ENCODE measurements at places on chromosomes 2 and 18. TPM values are rescaled to one million over a fixed set of nuclear protein-coding genes. Genes with fewer than 3 reads are reported as not detected.
A peak's percentile ranks its signal among the peaks of the same experiment; 100 is the strongest.

- no peak for DNase-seq
- no peaks in the 10 kb centered on the region for H3K4me1 ChIP-seq
- no peak overlapping the region for H3K27ac ChIP-seq
- no peak overlapping the region for H3K4me3 ChIP-seq
Observed at GRCh38 chr2:204748286-204748685, 203.0 kb downstream of the PARD3B start.

The LIPG gene
- not detected for polyA plus RNA-seq

DNA sequence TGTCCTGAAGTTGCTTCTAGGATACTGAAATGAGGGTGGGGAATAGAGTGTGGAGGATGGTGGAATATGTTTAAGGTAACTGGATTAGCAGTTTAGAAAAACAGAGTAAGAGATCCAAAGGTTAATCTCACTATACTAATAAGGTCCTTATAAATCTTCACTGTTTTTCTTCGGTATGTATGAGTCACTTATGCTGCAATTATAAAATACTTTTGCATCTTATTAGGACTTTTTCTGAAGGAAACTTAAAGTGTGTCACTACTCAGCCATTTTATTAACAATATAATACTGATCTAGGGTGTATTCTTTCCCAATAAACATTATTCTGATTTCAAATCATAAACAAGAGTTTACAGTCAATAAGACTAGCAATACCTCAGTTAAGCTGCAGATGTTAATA lies 182.3 kb downstream of the ZNF521 start:
- DNase-seq, result no peak
- H3K4me1 ChIP-seq, result peaks cover 14% of the 10 kb centered on the region
- H3K36me3 ChIP-seq, result no peaks in the 10 kb centered on the region
- H3K4me3 ChIP-seq, result no peak overlapping the region

GRCh38 chr2:227320305-227321094 lies 4.6 kb upstream of the MFF start:
- no peaks in the 10 kb centered on the region for H3K36me3 ChIP-seq
- H3K4me3 ChIP-seq, result no peak overlapping the region
- DNase-seq, result no peak
- H3K27ac ChIP-seq, result no peak overlapping the region

DNA sequence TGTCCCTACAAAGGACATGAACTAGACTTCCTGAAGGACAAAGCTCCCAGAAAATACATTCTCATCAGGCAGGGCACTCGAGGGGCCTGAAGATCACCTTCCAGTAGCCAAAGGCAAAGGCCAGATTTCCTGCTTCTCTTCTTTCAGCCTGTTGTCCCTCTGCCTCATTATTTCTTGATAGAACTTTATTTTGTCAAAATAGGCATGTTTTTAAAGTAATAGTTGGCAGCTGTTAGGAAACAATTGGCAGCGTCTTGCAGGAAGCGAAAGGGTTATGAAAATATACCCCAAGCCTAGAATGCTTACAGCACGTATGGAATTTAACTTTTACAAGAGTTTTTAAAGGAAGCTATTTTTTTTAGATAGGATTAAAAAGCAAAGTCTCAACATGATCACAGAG lies 74.9 kb downstream of the LINC00305 start:
- H3K36me3 ChIP-seq, result peaks cover 3% of the 10 kb centered on the region
- no peaks in the 10 kb centered on the region for H3K4me1 ChIP-seq
- H3K4me3 ChIP-seq, result no peak overlapping the region
- H3K27me3 ChIP-seq, result peaks cover 1% of the 10 kb centered on the region
- no peak for DNase-seq

DNA sequence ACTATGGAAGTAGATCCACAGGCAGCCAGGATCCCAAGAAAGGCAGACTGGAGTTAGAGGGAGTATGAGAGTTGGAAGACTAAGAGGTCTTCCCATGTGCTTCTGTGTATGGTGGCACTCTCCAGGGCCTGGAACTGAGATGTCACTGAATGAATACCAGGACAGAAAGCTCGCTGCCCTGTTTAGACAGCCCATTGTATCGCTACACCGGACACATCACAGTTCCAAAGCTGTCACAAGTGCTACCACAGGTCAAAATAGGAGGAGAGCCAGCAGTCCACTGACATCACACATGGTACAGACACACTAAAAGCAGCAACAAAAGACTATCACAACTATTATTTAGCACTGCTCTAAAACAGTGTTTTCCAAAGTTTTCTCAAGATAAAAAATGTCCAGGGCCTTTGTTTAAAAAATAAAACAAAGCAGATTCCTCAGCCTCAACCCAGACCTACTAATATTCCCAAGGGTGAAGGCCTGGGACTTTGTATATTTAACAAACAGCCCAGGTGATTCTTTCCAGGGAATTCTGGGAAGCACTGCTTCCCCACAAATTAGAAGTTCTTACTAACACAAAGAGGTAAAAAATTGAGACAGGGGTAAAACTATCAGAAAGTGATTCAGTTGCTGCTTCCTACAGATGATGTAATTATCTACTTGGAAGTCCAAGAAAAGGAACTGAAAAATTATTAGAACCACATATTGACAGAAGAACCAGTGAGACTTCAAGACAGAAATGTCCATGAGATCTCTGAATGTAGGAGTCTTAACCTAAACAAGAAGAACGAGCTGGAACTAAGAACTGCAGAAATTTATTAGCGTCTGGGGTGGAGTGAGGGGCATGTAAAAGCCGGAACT lies 116.0 kb downstream of the DTNB start:
- peaks cover 5% of the 10 kb centered on the region for H3K36me3 ChIP-seq
- DNase-seq, result no peak
- H3K27ac ChIP-seq, result no peak overlapping the region
- H3K4me1 ChIP-seq, result peaks cover 24% of the 10 kb centered on the region
- no peak overlapping the region for H3K4me3 ChIP-seq
- no peaks in the 10 kb centered on the region for H3K27me3 ChIP-seq

The CFAP221 gene
- polyA plus RNA-seq, result not detected

DNA sequence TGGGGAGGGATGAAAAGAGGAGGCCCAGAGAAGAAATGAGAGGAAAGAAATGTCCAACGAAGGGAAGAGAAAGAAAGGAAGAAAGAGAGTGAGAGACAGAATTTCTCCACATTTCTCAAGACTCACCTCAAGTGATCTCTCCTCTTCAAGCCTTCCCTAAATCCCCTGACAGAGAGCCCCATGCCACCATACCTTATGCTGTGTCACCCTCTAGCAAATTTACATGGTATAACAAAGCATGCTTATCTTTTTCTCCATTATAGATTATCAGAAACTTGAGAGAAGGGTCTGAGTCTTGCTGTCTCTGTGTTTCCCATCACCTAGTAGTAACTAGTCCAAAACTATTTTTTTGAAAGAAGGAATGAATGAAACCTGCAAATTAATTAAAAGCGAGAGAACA lies 1208.4 kb downstream of the DPP10 start:
- no peaks in the 10 kb centered on the region for H3K36me3 ChIP-seq
- H3K4me1 ChIP-seq, result no peaks in the 10 kb centered on the region
- no peak overlapping the region for H3K4me3 ChIP-seq
- no peak overlapping the region for H3K27ac ChIP-seq
- no peaks in the 10 kb centered on the region for H3K27me3 ChIP-seq

DNA sequence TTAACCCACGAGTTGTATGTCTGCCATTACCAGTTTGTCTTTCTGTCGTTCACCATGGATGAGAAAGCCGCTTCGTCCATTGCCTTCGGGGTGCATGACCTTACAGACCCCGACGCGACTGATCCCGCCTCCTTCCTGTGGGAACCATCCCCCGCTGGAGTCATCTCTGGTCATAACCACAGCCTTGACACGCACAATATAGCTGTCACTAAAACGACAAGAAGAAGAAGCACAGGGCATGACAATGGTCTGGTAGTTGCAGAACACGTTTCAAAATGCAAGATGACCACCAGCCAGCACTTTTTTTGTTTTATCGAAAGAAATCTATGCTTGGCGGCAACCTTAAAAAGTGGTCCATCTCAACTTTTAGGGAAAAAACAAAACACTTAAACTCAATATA lies 87.7 kb downstream of the SPRED2 start:
- peaks cover 28% of the 10 kb centered on the region for H3K27me3 ChIP-seq
- H3K36me3 ChIP-seq, result no peaks in the 10 kb centered on the region
- DNase-seq, result no peak
- no peak overlapping the region for H3K4me3 ChIP-seq
- H3K27ac ChIP-seq, result no peak overlapping the region
- no peaks in the 10 kb centered on the region for H3K4me1 ChIP-seq

The ABCG8 gene
- 0.08 TPM for polyA plus RNA-seq

The MBP gene
- polyA plus RNA-seq, result 89.2 TPM

The KCNF1 gene
- not detected for polyA plus RNA-seq

GRCh38 chr18:13241893-13242175 lies 23.3 kb downstream of the LDLRAD4 start:
- H3K27ac ChIP-seq, result no peak overlapping the region
- H3K27me3 ChIP-seq, result no peaks in the 10 kb centered on the region
- no peak for DNase-seq
- no peaks in the 10 kb centered on the region for H3K36me3 ChIP-seq
- no peak overlapping the region for H3K4me3 ChIP-seq

The NRP2 gene
- not detected for polyA plus RNA-seq

GRCh38 chr18:56139372-56139771 lies 499.0 kb downstream of the TXNL1 start:
- no peaks in the 10 kb centered on the region for H3K4me1 ChIP-seq
- H3K36me3 ChIP-seq, result no peaks in the 10 kb centered on the region
- no peak overlapping the region for H3K4me3 ChIP-seq

DNA sequence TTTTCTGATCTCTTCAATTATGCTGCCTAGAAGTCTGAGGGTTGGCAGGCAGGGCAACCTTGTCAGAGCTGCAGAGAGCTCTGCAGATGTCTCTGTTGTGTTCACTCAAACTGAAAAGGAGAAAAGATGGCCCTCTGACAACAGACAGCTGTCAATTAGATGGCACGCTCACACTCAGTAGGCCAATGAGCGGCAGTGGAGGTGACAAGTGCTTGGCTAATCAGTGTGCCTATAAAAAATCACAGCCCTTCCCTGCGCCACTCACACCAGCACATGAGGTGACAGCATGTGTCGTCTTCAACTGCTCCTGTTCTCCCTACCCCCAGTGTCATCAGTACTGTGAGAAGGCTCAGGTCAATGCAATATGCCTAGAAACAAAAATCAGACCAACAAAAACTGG lies 203.9 kb downstream of the TCF4 start:
- no peaks in the 10 kb centered on the region for H3K36me3 ChIP-seq
- no peaks in the 10 kb centered on the region for H3K4me1 ChIP-seq
- H3K27ac ChIP-seq, result no peak overlapping the region
- H3K27me3 ChIP-seq, result peaks cover 1% of the 10 kb centered on the region
- H3K4me3 ChIP-seq, result no peak overlapping the region

- H3K27me3 ChIP-seq, result no peaks in the 10 kb centered on the region
- no peaks in the 10 kb centered on the region for H3K4me1 ChIP-seq
- H3K27ac ChIP-seq, result no peak overlapping the region
- H3K4me3 ChIP-seq, result no peak overlapping the region
- no peaks in the 10 kb centered on the region for H3K36me3 ChIP-seq
Observed at GRCh38 chr2:152573168-152573567, 144.1 kb downstream of the PRPF40A start.

DNA sequence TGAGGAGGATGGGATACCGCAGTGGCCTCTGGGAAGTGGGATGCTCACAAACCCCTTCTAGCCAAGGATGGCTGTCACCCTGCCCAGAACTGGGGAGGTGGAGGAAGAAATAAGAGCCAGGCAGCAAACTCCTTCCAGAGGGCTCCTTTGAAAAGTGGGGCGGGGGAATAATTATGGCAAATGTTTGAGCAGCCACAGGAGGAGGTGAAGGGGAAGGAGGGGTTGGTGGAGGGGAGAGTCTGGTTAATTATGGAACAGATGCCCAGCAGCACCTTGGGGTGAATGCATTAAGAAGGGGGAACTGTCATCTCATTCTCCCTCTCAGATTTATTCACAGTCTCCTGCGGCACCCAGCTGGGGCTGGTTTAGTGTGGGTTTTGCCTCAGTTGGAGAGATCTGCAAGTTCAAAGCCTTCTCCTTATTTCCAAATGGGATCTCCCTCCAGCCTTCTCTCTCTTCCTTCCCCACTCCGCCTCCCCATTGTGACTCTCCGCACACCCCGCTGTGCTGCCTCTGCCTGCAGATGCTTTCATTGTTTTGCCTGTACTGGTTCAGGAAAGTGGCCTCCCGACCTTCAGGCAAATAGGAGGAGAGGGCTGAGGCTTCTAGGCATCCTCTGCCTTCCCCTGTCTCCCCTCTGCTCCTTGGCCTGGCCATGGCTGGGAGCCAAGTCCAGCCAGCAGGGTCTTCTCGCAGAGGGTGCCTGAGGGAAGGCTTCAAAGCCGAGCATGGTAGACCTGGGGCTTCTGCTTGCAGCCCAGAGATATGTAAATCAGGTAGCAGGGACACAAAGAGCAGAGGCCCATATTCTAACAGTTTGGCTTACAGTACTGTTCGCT lies 457.2 kb upstream of the MEX3C start:
- H3K27me3 ChIP-seq, result peaks cover 13% of the 10 kb centered on the region
- no peak overlapping the region for H3K27ac ChIP-seq
- no peaks in the 10 kb centered on the region for H3K36me3 ChIP-seq

The CRACDL gene
- polyA plus RNA-seq, result 0.12 TPM

DNA sequence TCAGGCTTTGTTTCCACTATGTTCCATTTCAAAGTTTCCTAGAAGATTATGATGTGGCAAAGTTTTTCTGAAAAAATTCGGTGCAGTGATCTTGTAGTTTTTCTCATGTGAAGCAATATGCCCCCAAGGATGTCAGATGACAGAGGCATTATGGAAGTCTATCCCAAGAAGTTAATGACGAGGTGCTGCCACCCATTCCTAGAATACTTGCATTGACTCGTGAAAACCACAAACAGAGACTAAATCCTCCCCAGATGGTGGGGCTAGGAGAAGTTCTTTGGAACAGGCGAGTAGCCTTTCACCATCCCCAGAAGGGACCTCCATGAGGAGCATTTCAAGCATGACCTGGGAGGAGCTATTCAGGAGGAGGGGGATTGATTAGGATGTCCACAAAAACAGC lies 40.2 kb upstream of the COPS8 start:
- DNase-seq, result no peak
- H3K36me3 ChIP-seq, result peaks cover 10% of the 10 kb centered on the region
- H3K27me3 ChIP-seq, result peaks cover 4% of the 10 kb centered on the region
- no peak overlapping the region for H3K4me3 ChIP-seq
- H3K4me1 ChIP-seq, result no peaks in the 10 kb centered on the region
- H3K27ac ChIP-seq, result no peak overlapping the region

The CCBE1 gene
- 0.36 TPM for polyA plus RNA-seq

DNA sequence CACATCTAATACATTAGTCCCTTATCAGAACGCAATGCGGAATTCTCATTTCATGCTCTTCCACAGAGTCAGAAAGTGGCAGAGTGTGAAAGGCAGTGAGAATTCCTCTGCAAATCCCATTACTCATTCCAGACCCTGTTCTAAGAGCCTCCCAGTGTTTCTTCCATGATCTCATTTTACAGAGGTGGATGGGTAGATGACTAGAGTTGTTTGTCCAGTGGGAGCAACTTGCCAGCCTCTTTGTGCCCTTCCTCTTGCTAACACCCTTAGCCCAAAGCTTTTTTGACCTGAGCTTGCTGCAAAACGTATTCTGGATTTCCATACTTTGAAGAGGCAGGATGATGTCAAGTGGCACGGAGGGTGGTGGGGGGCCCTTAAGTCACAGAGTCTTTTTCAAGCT lies 467.7 kb upstream of the RGPD4 start:
- H3K27me3 ChIP-seq, result no peaks in the 10 kb centered on the region
- DNase-seq, result no peak
- H3K4me3 ChIP-seq, result no peak overlapping the region
- peak overlapping the region; percentile 46 for H3K27ac ChIP-seq

The SKOR2 gene
- not detected for polyA plus RNA-seq

Data from naive thymus-derived CD8-positive, alpha-beta T cell (primary cell).